ENCODE measurements at places on chromosomes 16 and 17.

DNA sequence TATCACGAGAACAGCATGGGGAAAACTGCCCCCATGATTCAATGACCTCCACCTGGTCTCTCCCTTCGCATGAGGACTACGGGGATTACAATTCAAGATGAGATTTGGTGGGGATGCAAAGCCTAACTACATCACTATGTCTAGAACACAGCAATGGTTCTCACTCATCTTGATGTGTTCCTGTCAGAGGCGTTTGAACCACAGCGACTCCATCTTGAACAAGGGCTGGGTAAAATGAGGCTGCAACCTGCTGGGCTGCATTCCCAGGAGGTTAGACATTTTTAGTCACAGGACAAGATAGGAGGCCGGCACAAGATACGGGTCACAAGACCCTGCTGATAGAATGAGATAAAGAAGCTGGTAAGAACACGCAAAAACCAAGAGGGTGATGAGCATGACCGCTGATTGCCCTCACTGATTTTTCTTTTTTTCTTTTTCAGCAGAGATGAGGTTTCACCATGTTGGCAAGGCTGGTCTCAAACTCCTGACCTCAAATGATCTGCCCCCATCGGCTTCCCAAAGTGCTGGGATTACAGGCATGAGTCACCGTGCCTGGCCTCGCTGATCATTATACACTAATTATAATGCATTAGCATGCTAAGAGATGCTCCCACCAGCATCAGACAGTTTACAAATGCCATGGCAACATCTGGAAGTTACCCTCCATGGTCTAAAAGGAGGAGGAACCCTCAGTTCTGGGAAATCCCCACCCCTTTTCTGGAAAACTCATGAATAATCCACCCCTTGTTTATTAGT is 3.0 kb upstream of the PPY start:
- no peak for DNase-seq

DNA sequence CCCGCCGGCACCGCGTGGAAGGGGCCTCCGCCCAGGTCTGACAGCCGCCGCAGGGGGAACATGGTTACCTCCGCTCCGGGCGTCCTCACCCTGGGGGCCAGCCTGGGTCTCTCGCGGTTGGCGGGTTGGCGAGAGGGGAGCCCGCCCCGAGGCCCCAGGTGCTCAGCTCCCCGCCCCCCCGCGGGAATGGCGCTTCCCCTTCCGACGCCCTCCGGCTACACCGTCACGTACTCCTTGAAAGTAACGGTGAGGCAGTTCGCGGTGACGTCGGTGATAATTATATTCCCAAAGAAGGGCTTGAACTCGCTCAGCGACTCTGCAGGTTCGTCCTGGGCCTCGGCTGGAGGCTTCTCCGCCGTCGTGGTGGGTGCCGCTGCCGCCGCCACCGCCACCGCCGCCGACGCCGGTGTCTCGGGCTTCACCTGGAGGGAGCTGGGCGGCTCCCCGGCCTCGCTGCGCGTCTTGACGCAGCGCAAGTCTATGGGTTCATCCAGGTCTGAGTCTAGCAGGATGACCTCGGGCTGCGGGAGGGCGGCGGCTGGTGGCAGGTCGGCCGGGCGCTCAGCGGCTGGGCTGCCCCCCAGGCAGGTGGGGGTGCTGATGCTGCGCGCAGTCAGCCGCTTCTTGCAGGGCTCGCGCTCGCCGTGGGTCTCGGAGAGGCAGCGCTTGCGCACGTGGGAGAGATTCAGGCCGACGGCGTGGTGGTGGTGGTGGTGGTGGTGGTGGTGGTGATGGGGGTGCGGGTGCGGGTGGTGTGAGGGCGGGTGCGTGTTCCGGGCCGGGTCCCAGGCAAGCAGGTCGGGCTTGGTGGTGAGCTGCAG is 5.3 kb downstream of the CBX4 start:
- no peak for DNase-seq

DNA sequence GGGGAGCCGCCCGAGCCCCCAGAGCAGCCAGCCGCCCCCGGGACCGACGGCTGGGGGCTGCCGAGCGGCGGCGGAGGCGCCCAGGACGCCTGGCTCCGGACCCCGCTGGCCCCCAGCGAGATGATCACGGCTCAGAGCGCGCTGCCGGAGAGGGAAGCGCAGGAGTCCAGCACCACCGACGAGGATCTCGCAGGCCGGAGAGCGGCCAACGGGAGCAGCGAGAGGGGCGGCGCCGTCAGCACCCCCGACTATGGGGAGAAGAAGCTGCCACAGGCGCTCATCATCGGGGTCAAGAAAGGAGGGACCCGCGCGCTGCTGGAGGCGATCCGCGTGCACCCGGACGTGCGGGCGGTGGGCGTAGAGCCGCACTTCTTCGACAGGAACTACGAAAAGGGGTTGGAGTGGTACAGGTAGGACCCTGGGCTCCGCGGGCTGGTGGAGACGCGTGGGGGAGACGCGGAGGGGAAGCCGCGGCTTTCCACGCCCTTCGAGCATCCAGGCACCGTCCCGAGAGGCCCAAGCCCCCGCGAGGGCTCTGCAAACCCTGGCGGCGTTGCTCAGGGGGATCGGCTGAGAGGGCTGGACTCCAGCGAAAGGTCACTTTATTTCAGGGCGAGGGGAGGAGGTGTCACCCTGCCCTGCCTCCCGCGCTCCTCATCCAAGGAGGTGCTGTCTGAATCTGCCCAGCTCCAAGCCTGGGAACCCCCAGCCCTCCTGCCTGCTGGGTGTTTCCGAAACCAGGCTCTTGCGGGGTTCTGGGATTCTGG is 1.2 kb downstream of the HS3ST4 start:
- no peak for DNase-seq

DNA sequence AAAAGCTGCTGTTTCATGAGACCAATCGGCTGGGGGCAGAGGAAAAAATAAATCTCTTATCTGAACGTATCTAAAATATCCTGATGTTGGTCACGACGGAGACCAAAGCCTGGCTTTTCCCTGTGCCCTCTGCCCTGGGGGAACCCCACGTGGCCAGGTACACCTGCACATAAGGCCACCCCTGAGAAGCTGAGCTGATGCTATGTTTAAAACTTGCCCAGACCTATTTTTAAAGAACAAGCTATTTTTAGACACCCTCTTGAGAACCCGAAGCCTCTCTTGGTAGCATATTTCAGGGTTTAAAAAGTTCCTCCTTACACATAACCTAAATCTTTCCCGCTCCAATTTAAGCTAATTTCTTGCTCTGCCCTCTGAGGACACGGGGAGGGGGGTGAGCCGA is 210.4 kb downstream of the GSG1L start:
- DNase-seq, result no peak

DNA sequence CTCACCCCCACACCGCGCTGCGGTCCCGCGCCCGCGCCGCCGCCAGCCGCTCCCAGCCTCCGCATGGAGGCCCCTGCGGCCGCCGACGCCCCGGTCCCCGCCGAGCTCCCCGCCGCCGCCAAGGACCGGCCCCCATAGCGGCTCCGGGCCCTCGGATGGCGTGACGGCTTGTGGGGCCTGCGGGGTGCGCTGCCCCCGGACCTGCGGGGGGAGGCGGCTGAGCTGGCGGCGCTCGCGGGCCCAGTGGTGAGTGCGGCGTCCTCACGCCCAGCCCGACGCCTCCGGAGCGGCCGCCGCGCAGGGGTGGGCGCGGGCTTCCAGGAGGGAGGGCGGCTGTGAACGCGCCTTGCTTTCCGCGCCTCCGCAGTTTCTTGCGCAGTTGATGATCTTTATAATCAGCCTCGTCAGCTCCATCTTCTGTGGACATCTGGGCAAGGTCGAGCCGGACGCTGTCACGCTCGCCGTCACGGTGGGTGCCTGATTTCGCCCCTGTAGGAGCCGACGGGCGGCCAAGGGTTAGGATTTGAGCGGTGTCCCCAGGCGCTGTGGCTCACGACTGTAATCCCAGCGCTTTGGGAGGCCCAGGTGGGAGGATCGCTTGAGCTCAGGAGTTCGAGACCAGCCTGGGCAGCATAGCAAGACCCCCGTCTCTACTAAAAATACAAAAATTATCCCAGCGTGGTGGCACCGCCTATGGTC is 46.4 kb downstream of the SLC47A1 start:
- DNase-seq, result no peak

DNA sequence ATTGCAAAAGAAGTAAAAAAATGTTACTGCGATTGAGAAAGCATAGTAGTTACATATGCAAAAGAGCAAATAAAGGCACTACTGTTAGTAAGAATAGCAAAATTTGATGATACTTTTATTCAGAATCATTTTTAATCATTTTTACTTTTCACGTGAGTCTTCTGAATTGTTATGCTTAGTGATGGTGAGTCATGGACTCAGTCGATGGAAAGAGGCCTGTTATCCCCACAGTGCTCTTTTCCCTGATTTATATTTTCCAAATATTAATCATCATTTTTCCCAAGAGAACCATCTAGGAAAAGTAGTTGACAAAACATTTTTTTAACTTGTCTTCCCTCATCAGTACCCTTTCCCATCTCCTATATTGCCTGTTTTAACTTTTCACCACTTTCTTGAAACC is 181.1 kb downstream of the CHD9 start:
- DNase-seq, result no peak

- no peak for DNase-seq
Observed at GRCh38 chr16:11781773-11782172, 15.3 kb downstream of the ZC3H7A start.

DNA sequence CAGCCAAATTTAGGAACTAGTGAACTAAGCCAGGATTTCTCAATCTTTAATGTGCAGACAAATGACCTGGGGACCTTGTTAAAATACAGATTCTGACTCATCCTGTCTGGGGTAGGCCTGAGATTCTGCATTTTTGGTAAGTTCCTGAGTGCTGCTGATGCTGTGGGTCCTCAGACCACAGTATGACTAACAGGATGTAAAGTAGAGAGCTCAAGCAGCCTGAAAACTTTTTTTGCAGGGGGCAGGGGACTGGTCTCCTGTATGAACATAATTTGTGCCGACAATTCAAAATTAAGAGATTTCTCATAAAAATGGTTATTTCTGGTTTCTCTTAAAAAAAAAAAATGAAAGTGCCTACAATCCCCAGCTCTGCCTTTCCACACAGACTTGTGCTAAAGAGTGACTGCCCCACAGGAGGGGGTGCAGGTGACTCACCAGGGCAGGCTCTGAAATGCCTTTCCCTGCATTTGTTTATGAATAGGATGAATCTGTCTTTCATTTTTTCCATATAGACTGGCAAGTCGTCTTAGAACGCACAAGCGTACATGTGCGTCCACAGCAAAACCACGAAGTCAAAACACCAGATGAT is 271.5 kb downstream of the PHKB start:
- no peak for DNase-seq

DNA sequence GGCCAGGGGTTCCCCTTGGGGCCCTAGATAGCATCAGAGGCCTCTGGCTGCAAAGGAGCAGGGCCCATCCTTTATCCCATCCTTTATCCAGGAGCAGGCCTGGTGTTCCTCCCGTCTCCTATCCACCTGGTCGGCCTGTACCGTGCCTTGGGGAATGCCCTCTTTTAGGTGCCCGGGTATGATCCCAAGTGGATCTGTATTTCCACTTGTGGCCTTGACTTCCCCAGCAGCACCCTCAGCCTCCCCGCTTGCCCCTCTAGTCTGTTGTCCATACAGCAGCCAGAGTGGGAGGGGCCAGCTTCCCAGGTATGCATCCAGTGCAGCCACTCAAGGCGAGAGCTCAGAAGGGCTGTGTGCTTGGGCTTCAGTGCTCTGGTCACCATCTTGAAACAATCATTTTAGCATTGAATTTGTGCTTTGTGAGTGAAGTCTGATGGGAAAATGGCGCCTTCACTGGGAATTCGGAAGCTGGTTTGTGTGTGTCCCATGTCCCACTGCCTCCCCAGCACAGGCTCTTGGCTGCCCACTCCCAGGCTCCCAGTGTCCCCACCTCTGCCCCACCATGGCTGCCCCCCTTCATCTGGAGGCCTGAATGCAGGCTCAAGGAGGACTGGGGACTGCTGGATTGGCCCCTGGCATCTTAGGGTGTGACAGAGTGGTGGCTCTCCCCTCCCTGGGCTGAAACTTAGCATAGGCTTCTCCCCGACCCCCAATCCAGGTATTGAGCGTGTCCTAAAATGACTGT is 3.3 kb upstream of the RNF112 start:
- no peak for DNase-seq

DNA sequence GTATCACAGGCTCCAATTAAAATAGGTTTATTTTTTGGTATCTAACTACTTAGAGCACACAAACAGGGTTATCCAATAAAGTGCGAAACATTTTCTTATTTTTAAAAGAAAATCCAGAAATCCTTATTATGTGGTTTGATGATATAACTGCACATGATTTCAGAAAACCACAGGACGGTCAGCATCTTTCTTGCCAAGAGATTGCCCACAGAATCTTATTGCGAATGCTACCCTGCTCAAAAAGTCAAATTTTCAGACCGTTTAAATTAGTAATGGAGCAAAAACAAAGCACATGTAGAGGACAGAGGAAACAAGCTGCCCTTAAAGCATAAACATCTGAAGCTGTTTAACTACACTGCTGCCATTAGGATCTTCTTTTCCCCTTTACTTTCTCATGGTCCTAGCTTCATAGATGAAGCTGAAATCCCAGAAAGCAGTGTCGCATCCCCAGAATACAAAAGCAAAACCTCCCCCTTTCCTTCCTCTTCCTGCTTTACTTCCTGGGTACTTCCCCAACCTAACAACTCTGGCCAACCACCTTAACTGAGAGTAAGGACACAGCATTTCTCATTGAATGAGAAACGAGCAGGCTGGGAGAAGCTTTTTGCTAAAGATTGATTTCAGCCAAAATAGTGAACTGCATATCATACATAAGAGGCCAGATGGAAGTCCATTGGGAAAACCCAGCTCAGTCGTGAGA is 43.7 kb downstream of the CMTM4 start:
- no peak for DNase-seq

- no peak for DNase-seq
Observed at GRCh38 chr17:63481488-63481870, 4.6 kb downstream of the ACE start.

DNA sequence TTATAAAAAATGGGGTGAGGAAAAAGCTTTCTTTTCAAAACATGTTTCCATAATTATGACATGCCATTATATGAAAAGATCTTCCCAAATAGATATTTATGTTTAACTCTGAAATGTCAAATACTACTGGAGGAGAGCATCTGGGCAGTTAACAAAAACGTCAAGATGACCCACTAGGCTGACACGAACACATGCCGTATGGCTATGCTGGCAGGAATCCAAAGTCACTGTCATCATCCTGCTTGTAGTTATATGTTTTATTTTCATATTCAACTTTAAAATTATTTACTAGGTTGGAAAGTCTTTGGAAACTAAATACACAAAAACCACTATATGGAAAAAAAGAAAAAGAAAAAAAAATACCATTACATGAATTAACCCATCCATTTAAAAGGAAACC is 27.3 kb downstream of the ANKFY1 start:
- DNase-seq, result no peak

Measured in activated naive CD4-positive, alpha-beta T cell (primary cell).